ENCODE measurements at places on chromosomes 11 and 22.

GRCh38 chr11:62497132-62497801 lies 49.3 kb downstream of the AHNAK start:
- peak; percentile 26 for DNase-seq

DNA sequence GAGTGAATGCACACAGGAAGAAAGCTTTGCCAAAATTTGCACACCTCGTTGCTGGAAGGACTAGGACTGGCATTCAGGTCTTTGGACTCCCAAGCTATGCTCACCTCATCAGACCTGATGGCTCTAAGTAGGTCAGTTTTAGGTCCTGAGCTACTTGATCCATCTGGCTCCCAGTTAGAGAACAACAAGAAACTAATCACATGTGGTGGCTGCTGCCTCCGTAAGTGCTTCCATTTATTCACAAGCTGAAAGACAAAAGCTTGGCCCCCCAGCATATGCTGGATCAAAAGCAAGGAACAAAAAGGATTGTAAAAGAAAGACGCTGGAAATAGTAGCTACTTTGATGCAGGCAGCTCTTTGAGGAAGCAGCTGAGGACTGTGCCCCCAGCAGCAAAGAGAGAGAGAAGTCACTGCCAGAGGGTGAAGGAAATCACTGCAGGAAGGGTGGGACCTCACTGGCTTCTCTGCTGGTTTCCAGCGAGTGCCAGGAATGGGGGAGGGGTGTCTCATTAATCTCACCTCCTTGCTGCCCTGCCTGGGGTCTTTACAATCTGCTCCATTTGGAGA lies 268.9 kb downstream of the KIRREL3 start:
- DNase-seq: no peak

- DNase-seq: no peak
Measured at GRCh38 chr11:808427-809286, 1.1 kb upstream of the RPLP2 start.

DNA sequence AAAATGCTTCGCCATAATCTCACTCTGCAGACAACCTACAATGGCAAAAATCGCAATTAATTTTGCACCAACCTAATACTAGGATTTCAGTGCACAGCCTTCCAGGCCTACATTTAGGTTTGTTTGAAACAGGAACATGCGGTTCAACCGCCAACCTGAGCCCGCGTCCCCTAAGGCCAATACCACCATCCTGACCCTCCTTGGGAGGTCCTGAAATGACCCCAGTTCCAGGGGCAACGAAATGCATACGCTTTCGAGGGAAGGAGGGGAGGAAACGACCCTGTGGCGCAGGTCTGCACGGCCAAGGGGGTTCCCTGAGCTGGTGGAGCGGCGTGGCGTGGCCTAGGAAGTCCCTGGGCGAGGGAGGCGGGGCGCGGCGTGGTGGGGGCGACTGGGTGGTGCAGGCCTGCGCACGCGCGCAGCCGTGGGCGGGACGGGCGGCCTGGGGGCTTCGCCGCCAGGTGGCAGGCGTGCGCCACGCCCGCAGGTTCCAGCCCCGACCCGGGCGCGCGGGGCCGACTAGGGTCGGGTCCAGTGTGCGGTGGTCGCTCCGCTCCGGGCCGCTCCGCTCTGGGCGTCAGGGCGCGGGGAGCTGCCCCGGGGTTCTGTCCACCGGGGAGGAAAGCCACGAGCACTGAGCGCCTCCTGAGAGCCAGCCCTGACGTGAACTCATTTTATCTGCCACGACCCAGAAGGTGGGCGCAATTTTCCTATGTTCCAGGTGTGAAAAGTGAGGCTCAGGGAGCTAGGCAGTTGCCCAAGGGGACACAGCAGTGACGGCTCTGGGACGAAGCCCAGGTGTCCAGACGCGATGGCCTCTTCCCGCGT lies 94.1 kb downstream of the SWAP70 start:
- DNase-seq: no peak

Measured in epithelial cell of proximal tubule (primary cell).